ENCODE measurements at places on chromosomes 4 and X.

DNA sequence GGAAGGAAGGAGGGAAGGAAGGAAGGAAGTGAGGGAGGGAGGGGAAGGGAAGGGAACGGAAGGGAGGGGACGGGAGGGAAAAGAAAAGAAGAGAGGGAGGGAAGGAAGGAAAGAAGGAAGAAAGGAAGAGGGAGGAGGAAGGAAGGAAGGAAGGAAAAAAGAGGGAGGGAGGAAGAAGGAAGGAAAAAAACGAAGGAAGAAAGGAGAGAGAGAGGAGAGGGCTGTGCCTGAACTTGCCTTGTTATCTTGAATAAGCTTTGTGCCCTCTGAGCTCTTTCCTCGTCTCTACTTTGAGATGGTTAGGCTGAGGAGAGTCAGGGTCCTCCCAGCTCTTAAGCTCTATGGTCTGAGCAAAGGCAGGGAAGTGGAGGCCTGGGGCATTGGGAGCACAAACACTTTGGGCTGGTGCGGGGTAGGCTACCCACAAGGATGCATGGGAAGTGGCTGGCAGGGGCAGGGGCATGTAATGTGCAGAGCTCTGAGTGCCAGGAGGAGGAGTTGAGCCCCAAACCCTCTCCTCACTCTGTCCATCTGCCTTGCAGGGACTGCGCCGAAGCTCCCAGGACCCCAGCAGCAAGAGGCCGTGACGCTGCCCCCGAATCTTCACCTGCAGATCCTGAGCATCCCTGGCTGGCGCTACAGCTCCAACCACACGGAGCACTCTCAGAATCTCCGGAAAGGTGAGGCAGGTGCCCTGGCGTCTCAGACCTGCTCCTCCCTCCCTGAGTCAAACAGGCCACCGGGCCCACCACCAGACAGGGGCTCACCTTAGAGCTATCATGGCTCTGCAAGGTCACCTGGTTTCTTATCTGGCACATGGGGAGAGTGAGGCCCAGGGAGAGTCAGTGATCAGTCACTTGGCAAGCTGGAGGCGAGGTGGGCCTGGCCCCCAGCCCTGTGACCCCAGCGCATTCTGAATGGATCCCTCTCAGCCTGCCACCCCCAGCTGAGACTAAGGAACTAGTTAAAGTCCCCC lies 26.5 kb upstream of the MRFAP1 start:
- no peak for DNase-seq

- DNase-seq: no peak
Measured at GRCh38 chr4:41174444-41174843, 39.9 kb downstream of the APBB2 start.

GRCh38 chr4:138037696-138038095 lies 204.5 kb downstream of the SLC7A11 start:
- no peak for DNase-seq

DNA sequence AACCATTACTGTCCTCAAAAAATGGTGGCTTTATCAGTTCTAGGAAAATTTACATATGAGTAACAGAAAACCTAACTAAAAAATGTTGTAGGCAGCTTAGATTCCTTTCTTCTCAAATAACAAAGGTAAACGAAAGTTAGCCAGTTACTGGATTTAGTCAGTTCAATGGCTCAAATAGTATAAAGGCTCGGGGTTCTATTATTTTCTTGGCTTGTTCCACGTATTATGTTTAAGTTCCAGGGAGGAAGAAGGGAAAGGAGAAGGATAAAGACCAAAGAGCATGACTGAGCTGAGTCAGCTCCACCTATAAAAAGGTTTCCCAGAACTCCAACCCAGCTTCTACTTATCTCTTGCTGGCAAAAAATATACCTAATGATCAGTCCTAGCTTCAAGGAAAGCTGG lies 41.0 kb upstream of the MAB21L2 start:
- no peak for DNase-seq

- no peak for DNase-seq
Measured at GRCh38 chr4:6275898-6276806, 6.5 kb downstream of the WFS1 start.

DNA sequence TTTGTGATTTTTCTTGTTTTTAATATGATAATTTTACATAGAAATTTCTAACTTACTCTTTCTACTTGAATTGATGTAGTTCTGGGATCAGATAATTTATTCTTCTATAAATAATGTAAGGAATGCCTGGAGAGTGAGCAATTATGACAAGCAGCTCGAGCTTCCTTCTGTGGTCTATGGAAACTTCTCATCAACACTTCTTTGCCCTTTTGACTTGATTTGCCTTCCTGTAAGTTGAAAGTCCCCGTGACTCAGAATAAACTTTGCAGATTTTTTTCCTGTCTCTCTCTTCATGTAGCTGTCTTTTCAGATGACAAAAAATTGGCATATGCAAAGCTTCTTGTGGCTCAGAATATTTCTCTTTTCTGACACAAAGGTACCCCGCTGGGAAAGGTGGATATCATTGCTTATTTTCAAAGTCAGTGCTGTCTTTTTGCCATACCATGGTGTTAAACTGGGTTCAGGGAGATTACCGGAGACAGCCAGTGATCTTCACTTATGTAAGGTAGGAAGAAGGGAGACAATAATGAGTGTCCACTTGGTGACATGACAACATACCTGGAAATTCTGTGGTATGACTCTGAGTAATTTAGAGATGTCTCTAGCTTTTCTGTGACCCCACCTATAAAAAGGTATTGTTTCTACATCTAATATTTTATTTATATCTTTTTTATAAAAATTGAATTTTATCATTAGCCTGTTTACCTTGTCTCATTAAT lies 278.6 kb upstream of the GNPDA2 start:
- no peak for DNase-seq

- DNase-seq: no peak
Measured at GRCh38 chr4:148955564-148956297, 513.5 kb upstream of the NR3C2 start.

- DNase-seq: no peak
Measured at GRCh38 chr4:30716681-30717207, 3.4 kb upstream of the PCDH7 start.

GRCh38 chr4:26782168-26782829 lies 78.3 kb upstream of the STIM2 start:
- no peak for DNase-seq

GRCh38 chr4:99950913-99951254 lies 809 bp upstream of the H2AZ1 start:
- no peak for DNase-seq

DNA sequence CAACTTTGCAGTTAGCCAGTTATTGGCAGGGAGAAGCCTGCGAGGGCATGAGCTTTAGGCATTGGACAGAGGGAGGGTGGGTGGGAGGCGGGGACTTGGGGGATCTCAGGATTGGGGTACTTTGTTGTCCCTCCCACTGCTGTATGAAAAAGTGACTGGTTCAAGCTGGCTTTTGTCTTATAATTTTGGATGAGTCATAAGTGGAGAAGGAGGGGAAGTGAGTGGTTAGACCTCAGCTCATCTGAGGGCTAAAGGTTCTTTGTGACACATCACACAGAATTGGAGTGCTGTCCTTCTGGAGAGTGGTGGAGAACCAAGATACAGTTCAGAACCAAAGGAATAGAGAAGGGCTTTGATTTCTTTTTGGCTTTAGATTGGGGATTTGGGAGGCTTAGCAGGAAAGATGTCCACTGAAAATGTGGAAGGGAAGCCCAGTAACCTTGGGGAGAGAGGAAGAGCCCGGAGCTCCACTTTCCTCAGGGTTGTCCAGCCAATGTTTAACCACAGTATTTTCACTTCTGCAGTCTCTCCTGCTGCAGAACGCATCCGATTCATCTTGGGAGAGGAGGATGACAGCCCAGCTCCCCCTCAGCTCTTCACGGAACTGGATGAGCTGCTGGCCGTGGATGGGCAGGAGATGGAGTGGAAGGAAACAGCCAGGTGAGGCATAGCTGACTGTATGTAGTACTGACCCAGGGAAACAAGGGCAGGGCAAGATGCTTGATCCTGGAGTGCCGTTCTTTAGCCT lies at the start of gene SLC4A4:
Gene SLC4A4 (plus strand): TSS at position 175 of the 748 bp plus-strand sequence.
- no peak for DNase-seq

GRCh38 chrX:69369999-69370398 lies 134.1 kb upstream of the NALF2 start:
- DNase-seq: no peak

DNA sequence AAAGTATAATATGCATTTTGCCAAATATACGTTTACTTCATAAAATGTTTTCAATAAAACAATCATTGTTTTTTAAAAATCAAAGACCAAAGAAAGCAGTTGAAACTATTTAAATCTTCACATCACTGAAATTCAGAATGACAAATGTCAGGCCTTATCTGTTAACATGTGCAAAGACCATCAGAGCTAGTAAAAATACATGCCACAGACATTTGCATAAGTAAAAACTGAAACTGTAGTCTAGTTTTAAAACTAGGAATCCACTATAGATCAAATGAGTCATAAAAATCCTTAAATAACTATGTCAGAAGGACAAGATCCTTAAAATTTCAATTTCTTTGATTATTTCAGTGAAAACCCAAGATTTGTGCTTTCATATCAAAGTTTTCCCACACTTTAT lies 24.8 kb downstream of the KLHL15 start:
- DNase-seq: no peak

DNA sequence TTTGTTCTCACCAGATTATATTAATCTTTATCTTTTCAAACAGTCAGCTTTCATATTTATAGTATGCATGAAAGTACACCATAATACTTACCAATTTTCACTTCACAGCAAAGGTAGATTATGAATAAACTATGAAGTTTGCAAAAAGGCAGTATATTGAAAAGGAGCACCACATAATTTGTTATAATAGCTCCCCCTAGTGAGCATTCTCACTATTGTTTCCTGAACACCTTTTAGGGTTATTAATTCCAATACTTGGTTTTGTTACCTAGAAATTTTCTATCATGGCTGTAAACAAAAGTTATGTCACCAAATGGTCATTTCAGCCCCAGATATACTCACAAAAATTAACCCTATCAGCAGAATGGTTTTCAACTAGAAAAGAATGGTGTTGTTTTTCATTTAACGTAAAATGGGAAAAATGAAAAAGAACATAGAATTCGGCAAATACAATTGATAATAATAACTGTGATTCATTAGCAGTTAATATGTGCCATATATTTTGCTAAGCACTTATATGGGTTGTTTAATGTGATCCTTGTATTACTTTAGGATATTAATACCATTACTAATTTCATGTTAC lies 30.2 kb upstream of the NKX6-1 start:
- DNase-seq: no peak

GRCh38 chr4:153295131-153295755 lies 49.2 kb upstream of the MND1 start:
- no peak for DNase-seq

DNA sequence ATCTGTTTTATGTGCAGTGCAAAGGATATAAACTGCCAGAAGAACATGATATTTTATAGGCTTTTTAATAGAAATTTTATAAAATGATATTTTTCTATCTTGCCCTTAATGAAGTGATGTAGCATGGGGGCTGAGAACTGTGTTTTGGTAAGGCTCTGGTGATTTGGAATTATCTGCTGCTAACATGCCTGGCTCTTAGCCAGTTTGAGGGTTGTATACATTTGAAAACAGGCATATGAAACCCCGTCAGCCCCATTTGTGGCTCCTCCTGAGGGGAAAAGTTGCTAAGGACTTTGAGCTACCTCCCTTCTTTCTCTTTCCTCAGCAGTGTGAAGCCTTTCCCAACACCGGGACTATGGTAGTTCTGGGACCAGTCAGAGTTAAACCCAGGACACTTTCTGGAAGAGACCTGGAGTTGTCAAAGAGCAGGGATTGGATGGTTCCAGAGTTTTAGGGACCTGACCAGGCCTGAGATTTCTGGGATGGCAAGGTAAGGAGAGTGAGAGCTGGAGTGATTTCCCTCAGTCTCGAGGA lies 4.7 kb downstream of the SFRP2 start:
- no peak for DNase-seq

DNA sequence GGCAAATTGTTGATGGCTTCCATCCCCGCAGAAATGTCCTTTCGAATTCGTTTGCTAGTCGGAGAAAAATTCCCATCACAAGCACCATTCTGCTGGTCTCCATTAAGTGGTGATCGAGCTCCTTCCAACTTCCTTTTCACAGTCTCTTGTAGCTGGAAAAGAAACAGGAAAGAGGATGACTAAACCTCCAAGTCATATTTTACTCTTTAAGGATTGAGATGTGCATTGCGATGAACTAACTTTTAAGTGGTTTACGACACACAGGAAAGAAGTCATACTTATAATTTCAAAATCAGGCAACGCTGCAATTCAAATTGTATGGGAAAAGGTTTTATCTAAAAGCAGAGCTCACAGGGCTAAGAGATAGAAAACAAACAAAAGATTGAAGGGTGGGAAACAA lies 225.2 kb downstream of the MGST2 start:
- no peak for DNase-seq

GRCh38 chr4:90419124-90419711 lies 292.0 kb downstream of the CCSER1 start:
- no peak for DNase-seq

DNA sequence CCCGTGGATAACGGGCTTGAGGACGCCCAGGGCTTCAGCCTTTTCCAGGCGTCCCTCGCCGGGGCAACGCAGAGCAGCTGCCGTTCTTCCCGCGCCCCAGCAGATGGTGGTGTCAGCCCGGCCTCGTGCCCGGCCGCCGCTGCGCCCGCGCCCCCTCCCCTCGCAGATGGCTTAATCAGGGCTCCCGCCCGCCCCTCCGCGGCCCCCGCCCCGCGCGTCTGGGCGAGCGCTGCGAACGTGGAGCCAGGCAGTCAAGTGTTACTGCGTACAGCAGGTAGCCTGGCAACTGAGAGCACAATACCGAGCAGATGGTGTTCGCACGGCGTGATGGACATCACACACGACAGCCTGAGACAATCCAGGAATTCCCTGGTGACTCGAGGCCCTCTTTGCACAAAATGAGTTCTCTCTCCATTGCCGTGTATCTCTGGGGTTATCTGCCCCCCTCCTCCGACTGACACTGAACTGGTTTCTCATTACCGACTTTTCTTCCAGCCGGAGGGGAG lies 69.3 kb downstream of the MGST2 start:
- DNase-seq: peak; percentile 22

DNA sequence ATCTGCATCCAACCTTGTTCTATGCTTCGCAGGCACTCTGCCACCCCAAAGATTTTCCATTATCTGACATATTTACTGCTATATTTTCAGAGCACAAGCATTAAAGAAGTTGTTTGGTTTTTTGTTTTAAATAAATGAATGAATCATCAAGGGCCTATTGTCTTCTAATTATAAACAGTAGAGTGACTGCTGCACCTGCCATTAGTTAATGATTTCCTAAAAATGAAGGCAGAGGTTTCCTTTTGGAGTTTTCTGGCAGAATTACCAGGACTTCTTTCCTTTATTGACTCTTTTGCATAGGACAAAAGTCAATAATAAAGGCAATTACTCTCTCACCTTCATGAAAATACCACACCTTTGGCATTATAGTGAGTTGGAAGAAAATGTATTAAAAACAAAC lies 238.1 kb downstream of the INPP4B start:
- no peak for DNase-seq

DNA sequence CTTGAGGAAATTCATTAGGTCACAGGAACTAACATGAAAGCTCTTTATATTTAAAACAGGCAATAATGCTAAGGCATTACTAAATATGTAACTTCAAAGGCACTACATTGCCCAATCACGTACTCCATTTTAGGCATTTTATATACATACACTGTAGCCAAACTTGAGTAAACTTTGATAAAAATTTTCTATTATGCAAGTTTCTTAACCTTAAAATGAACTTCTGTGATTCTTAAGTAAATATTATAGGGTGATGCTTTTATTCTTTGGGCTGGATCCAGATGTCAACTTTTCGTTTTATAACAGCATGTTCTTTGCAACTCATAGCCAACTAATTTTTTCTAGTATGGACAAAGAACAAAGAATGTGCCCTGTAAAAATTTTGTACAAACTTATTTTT lies 28.3 kb upstream of the MAP9 start:
- no peak for DNase-seq

GRCh38 chrX:134460005-134460861 lies at the start of gene HPRT1:
HPRT1 (plus strand) TSS chrX:134460165; CDS start chrX:134460312, 147 bp downstream.
- peak; percentile 66 for DNase-seq

GRCh38 chrX:40157228-40158035 lies 59.7 kb upstream of the BCOR start:
- no peak for DNase-seq
